ENCODE measurements at places on chromosomes 6 and 20.

DNA sequence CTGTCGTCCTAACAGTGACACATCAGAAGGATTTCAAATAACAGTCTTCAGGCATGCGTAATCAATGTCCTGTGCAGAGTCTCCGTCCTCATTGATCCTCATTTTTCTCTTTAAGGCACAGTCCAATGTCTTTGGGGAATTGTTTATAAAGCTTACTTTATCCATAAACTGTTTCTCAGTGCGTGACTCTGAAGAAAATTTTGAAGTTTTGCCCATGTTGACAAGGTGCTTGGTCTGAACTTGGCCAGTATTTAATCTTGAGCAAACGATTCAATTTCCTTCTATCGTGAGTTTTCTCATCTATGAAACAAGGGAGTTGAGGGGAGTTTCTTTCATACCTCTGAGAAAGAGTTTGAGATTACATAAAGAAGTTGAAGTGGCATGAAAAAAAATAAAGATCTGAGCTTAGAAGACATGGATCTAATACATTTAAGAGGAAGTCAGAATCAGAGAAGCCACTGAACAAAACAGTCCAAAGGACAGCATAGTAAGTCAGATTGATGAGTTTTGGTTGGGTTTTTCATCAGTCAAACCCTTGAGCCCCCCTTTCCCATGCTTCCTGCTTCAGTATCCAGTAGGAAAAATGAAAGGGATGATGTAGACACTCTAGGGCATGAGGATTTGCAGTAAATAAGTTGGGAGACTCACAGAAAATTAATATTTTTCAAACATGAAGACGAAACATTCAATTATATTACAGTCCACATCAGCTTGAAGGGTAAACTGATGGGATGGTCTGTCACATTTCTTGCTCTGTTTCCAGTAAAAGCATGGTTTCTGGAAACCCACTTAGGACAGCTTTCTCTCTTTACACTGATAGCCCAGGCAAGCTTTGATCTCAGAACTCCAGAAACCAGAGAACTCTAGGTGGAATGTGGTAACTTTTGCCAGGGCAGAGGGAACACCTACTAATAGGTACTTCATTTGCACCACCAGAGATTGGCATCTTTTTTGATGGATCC lies 8.1 kb downstream of the EDN1 start:
- DNase-seq = no peak

- DNase-seq = no peak
These were observed 35.2 kb downstream of the HMGCLL1 start for GRCh38 chr6:55543633-55544309.

DNA sequence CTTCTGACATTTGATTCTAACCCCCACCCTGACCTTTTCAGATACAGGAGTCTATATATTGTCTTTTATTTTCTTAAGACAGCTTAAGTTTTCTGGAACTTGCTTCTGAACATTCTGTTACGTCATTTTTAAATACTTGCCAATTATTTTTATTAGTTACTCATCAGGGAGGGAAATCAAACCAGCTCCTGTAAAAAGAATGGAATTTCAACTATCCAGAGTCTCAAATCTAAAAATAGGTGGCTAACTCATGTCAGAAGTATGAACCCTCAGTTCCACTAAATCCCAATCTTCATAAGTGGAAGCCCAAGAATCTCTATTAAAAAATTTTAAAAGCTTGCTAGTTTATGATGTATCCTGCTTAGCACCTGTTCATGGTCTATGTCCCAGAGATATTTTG lies 900.0 kb downstream of the KIF16B start:
- DNase-seq = peak; percentile 95

DNA sequence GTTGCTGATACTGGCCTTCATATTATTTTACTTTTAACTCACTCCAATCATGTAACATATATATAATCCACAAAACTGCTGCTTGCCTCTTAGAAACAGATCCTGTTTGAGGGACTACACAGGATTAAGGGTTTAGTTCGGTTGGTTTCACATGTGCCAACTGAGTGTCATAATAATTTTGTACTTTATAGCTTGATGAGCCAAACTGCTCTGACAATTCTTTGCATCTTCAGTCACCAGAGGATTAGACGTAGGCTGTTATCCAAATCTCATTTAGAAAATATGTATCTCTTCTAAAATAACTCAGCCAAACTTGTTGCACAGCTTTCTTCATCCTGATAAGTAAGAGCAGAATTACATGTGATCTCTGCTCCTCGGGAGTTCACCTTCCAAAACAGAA lies 643.6 kb upstream of the PTCHD4 start:
- no peak for DNase-seq

- DNase-seq = no peak
These were observed 144.7 kb downstream of the QRSL1 start for GRCh38 chr6:106773996-106774629.

DNA sequence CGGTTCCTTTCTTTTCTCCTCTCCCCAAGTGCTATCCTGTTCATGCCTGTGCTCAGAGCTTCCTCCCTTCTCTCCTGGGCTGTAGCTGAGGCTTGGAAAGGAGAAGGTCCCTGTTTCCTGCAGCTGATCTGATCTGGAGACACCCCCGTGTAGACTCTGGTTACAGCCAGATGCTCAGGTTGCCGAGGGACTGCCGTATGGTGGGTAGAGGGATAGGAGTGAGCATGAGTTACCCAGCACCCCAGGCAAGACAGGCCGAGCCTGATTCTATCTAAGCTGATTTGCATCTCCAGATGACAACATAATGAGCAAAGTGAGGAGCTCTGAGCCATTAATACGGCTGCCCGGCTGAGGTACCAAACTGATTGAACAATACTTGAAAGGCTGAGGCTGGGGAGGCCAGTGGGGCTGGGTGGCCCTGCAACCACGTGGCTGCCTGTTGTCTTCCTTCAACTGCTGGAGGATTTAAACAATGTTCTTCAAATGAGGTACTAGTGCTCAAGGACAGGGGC lies 91.8 kb downstream of the ASXL1 start:
- no peak for DNase-seq

GRCh38 chr6:37256692-37257319 lies 766 bp upstream of the TBC1D22B start:
- DNase-seq = no peak

DNA sequence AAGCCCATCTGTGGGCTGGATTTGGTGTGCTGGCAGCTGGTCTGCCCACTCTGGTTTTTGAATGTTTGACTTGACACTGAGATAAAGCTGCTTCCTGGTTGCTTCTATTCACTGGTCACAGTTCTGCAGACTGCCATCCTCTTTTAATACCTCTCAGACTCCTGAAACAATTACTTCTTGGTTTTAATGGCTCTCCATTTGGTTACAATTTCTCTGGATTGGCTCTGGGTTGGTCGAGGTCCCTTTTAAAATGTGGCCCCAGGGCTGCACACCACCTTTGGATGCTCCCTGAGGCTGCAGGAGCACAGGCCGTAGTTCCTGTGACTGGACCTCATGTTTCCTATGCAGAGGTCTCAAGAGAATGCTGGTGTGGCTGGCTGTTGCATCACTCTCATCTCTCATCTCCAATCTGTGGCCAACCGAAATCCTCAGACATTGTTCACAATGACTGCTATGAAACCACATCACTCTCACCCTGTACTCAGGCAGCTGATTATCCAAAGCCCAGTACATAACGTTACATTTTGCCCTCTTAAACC lies 98.5 kb downstream of the INSM1 start:
- DNase-seq = peak; percentile 55

DNA sequence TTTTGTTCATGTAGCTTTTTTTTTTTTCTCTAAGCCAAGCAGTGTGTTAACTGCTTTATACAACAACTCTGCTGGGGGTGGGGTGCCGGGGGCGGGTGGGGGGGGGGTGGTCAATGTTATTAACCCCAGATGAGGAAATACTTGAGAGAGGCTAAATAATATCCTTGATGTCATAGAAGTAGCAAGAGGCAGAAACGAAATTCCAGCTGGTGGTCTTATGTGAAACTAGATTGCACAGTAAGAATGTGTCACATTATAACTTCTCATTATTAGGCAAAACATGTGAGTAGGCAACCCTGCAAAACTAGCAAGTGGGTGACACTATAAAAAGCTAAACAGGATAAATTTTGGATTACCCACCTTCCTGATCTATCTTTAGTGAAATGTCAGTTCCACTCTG lies 12.8 kb downstream of the MYLK4 start:
- DNase-seq = no peak

- no peak for DNase-seq
These were observed 112.5 kb downstream of the SOBP start for GRCh38 chr6:107602321-107603005.

GRCh38 chr20:1637755-1638154 lies 17.9 kb upstream of the SIRPB1 start:
- no peak for DNase-seq

DNA sequence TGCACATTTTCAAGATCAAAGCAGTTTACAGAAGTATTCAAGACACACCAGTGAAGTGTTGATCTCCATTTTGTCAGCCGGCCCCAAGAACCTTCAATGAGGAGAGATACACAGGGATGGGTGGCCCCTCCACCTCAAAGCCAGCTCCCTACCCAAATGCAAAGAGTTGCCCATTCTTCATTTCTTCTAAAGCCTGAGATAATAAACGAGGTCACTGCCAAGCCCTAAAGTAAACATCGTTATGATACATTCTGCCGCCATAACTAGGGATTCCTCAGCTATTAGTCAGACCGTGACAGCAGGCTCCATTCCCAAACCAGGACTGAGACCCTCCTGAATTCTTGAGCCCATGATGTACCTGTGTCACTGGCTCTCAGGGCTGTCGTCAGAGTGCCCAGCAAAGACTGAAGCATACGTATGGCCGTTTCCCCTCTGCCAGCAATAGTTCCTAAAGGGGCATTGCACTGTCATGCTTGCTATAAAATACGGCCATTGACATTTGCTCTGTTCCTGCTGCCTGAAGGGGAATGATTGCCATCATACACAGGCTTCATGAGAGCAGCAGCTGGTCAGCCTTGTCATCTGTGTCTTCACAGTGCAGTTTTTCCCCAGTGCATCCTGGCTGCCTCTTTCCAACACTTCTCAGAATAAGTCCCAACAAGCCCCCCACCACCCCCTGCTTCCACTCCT lies 41.7 kb downstream of the ISM1 start:
- DNase-seq = peak; percentile 15

GRCh38 chr6:7894262-7895124 lies 16.1 kb downstream of the TXNDC5 start:
- no peak for DNase-seq
